ENCODE measurements at places on chromosomes 13 and 19.
A peak's percentile ranks its signal among the peaks of the same experiment; 100 is the strongest.

DNA sequence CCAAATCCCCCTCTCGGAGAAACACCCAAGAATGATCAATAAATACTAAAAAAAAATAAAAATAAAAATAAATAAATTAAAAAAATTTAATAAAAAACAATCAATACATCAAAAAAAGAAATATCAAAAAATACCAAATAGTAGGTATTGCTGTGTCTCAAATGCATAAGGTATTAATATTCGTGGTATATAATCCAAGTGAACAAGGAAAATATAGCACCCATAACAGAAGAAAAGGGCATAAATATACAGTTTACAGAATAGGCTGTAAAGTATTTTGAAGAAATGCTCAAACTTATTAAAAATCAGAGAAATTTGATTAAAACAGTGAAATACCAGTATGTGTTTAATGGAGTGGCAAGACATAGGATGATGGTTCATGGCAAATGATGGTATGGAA is 7.6 kb upstream of the ZNF227 start:
- DNase-seq = no peak

DNA sequence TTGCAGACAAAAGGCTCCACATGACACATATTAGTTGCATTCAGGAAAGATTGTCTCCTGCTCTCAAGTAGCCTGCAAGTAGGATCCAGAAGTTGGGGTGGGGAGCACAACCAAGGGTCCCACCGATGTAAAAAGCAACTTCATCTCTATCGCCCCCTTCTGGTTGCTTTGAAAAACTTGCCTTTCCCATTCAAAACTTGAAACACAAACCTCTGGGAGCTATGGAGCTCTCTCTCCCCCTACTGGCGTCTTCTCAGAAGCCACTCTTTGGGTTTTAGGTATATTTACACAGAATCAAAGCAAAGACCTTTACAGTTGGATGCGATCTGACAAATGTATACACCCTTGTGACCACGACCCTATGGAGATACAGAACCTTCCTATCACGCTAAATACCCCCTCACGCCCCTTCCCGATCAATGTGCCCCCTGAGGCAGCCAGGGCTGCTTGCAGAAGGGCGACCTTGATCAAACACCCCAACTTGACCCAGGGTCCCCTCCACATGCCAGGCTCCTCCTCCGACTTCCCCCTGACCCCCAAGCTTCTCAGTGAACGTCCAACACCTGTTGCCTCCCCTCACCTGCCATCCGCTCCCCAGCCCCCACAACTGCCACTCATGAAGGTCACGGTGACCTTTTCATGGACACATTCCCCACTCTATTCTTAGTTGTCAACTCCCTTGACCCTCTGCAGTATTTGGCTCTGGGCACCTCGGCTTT is 10.1 kb downstream of the NOSIP start:
- no peak for DNase-seq

GRCh38 chr13:93355094-93355493 is 128.5 kb downstream of the GPC6 start:
- no peak for DNase-seq

- no peak for DNase-seq
These were observed 5.1 kb downstream of the UTP14C start for GRCh38 chr13:52029569-52029968.

GRCh38 chr19:17790059-17790780 is 4.7 kb upstream of the B3GNT3 start:
- DNase-seq = no peak

GRCh38 chr19:48613852-48614435 is 932 bp downstream of the FAM83E start:
- DNase-seq = no peak

GRCh38 chr13:44112700-44113329 is 233.1 kb downstream of the LACC1 start:
- DNase-seq = no peak

DNA sequence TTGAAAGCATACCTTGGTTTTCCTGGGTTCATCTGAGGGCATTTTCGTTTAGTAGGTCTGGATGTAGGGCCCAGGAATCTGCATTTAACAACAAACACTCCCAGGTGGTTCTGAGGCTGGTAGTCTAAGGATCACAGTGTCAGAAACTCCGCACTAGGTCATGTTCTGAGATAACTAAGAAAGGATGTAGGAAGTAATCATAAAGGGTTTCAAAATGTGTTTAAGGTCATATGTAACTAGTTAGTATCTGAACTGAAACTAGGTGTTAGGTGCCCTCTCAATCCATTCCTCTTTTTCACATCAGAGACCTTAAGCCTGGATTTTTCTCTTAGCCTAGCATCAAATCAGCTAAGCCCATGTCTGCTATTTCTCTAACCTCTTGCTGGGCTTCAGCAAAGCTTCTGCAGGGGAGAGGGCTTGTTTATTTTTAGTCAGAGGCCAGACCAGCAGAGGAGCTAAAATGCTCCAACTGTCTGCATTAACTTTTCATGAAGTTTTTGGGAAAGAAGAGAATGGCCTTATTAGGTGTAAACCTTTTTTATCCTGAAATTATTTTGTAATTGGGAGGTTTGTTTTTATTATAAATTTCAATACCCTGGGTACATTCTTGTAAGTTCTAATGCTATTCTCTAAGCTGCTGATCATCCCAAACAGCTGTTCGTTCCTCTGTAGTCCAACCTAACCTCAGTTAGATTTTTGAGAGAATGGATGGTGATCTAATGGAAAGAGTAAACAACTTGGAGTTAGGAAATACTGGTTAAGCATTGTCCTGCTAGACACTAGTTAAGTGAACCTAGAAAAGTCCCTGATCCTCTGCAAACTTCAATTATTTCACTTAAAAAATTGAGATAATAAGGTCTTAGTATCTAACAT is 262.8 kb upstream of the RFC3 start:
- DNase-seq = no peak

GRCh38 chr19:58261968-58262921 is 16.5 kb upstream of the ZNF8 start:
- no peak for DNase-seq

- no peak for DNase-seq
These were observed 13.5 kb upstream of the TPM4 start for GRCh38 chr19:16062789-16063188.

- no peak for DNase-seq
These were observed 16.9 kb downstream of the TJP3 start for GRCh38 chr19:3725121-3725520.

DNA sequence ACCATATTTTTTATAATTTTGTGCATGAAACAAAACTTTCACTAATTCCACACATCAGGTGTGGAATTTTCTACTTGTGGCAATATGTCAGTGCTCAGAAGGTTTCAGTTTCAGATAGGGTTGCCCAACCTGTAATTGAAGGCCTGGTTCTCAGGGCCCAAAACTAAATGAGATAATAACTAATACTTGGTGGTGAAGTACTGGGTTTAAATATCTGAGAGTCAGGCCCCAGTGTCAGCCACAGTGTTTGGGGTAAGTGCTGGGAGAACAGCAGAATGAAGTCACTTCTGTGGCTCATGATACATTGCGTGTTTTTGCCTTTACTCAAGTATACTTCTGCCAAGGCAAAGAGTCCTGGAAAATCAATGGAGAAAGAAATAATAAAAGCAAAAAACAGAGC is 5.6 kb downstream of the SAFB start:
- no peak for DNase-seq

DNA sequence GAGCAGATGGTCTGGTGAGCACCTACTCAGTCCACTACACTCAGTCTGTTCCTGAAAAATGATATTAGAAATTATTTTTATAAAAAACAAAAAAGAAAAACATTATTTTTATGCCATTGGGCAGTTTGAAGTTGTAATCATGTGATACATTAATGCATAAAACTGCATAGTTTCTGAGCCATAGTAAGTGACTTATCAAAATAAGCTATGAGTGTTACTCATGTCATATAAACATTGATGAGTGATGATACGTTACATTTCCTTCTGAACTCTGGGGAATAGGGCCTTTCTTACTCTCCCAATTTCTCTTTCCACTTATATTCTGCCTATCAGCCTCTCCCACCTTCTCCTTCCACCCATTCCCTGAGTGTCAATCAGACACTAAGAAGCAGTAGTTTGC is 8.9 kb downstream of the ZNF805 start:
- DNase-seq = no peak

GRCh38 chr13:50123002-50123401 is 107.8 kb downstream of the KCNRG start:
- DNase-seq = no peak

GRCh38 chr13:48890391-48890790 is 85.3 kb upstream of the FNDC3A start:
- no peak for DNase-seq

DNA sequence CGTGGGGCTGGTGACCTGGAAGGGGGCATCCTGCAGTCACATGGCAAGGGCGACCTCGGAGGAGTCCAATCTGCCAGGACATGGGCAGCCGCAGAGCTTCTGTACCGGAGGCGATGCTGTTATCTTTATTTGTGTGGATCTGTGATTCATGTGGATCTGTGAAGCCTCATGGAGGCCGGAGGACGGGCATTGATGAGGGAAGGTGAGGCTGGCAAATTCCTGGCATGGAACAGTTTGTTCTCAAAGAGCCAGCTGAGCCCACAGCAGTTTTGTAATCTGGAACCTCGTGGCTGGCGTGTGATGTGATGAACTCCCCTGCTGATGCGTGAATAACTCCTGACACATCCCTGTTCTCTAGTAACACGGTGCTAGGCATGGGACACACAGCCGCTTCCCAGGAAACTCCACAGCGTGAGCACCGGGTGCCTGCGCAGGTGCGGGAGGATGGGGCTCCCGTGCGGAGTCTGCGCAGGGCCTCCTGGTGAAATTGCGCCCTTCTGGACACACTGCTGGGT is 40.4 kb downstream of the ATP11A start:
- DNase-seq = no peak

- no peak for DNase-seq
These were observed 10.9 kb upstream of the DNMT1 start for GRCh38 chr19:10205636-10206035.

- DNase-seq = no peak
These were observed 78.2 kb downstream of the GGACT start for GRCh38 chr13:100510208-100510957.

- DNase-seq = no peak
These were observed 936.9 kb downstream of the EFNB2 start for GRCh38 chr13:105598529-105598928.

DNA sequence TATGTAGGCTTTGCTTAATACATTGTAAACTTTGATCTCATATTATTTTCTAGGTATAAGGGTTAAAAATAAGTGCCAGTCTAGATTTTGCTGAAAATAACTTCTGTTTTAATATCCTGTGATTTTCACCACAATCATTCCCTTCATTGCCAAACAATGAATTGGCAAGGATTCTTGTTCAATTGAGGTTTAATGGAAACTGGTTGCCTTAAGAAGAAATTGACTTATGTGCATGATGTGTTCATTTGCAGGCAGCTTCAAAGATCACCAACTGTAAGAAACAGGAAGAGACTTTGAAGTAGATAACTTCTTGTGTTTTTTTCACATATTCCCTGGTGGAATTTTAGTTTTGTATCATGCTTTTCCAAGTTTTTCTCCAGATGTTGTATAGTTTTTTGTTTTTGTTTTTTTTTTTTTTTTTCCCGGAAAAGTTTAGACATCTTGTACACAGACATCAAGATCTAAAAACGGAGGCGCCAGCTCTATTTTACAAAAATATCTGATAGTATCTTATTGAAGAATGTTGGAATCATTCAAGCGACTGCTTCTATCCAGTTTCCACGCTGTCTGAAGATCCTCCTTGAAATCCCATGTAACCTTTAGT is 108.3 kb downstream of the POSTN start:
- DNase-seq = no peak

DNA sequence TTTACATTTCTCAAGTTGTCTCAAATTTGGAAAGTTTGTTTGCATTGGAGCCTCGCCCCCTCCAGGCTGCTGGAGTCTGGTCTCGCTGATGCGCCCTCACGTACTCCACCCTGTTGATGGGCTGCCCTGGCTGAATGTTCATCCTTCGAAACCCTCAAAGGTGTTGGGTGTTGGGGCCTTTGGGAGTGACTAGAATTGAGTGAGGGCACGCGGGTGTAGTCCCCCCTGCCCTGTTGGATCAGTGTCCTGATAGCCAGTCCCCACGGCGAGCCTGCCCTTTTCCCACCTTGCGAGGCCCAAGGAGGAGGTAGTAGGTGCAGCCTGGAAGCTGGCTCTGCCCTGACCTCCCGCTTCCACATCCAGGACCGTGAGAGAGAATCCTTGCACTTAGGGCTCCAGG is 14.8 kb downstream of the TFDP1 start:
- no peak for DNase-seq

- no peak for DNase-seq
These were observed 136.3 kb downstream of the DCT start for GRCh38 chr13:94343243-94343585.

GRCh38 chr19:28387507-28387906 is 825.4 kb downstream of the UQCRFS1 start:
- no peak for DNase-seq

- no peak for DNase-seq
These were observed 106.1 kb downstream of the RGCC start for GRCh38 chr13:41563341-41563983.

DNA sequence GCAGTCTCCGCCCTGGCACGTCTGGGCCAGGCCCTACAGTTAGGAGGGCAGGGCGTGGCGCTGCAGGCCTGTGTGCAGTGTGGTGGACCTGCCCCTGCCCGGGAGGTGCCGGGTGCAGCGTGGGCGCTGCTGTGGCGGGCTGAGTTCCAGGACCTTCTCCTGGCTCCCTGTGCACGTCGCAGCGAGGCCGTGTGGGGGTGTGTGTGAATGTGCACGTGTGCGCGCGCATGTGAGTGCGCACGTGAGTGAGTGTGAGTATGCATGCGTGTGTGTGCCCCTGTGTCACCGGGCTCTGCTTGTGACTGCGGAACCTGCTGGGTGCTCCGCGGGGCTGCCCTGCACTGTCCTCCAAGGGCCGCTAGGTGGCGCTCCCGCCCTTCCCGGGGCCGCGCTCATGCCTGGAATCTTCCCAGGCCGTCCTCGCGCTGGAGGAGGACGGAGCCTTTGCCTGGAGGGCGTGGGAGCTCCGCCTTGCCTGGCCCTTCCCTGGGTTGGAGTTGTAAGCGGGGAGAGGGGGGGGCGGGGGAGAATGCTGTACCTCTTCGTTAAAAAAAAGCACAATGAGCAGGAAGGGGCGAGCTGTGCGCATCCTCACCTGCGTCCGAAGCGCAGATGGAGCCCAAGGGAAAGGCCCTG is 79.3 kb downstream of the KDM4B start:
- peak; percentile 45 for DNase-seq

DNA sequence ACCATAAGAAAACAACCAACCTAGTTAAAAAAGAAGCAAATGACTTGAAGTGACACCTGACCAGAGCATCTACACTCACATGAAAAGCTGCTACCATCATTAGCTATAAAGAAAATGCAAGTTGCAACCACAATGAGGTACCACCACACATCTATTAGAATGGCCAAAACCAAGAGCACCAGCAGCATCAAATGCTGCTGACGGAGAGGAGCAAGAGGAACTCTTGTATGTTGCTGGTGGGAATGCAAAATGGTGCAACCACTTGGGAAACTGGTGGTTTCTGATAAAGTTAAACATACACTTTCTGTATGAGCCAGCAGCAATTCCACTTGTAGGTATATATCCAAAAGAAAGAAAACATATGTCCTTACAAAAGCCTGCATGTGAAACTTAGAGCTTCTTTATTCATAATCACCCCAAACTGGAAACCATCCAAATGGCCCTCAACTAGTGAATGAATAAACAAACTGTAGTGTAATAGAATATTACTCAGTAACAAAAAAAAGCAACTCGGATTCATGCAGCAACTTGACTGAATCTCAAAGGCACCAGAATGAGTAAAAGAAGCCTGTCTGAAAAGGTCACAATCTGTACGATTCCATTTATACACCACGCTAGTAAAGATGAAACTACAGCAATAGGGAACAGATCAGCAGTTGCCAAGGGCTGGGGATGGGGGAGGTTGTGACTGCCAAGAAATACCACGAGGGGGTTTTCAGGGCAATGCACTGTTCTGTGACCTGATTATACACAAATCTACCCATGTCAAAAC is 60.9 kb upstream of the RANBP3 start:
- DNase-seq = peak; percentile 53
